Activated CD4-positive, alpha-beta T cell treated with anti-CD3 and anti-CD28 coated beads, Interleukin-2, amount 50 U/mL, for 4 hours (primary cell): ENCODE measurements at places on chromosomes 6 and 20.

DNA sequence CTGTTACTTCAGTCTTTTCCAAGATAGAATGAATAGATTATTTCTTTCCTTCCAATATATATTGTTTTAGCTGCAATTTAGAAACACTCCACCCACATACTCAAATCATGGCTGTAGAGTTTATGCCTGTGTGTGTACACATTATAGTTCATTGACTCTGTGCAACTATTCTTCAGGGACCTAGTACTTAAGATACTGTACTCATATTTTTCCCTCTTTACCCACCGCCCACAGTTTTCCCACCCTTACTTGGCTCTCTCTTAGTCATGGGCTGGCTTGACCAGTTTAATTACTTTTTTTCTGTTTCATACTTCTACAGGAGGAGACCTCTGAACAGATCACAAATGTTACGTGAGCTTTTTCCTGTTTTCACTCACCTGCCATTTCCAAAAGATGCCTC lies 30.4 kb downstream of the C6orf89 start:
- no peak for DNase-seq

DNA sequence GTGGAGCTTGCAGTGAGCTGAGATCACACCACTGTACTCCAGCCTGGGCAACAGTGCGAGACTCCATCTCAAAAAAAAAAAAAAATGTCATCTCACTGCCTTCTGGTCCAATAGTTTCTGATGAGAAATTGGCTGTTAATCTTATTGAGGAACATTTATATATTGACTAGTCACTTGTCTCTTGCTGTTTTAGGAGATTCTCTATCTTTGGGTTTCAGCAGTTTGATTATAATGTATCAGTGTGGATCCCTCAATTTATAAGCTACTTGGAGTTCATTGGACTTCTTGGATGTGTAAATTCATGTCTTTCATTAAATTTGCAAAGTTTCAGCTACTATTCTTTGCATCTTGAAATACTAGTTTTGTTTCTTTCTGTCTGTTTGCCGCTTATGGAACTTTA lies 11.2 kb downstream of the ZGPAT start:
- no peak for DNase-seq

DNA sequence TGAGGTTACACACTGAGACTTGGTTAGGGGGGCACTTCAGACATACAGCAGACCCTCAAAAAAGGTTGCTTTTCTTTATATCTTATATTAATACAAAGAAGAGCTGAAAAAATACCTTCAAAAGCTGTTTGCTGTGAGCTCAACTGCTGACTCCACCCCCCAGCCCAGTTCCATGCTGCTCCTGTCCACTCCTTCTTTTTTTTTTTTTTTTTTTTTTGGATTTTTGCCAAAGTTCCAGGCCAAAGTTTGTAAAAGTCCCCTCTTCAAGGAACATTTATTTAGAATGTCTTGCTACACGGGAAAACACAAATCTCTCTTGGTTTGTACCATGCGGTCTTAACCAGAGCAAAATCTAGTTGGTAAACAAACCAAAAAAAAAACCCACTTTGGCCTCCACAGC lies 85.3 kb upstream of the AKAP12 start:
- no peak for DNase-seq

- DNase-seq, result no peak
These were observed 71.6 kb upstream of the GLP1R start for GRCh38 chr6:38976801-38977500.

DNA sequence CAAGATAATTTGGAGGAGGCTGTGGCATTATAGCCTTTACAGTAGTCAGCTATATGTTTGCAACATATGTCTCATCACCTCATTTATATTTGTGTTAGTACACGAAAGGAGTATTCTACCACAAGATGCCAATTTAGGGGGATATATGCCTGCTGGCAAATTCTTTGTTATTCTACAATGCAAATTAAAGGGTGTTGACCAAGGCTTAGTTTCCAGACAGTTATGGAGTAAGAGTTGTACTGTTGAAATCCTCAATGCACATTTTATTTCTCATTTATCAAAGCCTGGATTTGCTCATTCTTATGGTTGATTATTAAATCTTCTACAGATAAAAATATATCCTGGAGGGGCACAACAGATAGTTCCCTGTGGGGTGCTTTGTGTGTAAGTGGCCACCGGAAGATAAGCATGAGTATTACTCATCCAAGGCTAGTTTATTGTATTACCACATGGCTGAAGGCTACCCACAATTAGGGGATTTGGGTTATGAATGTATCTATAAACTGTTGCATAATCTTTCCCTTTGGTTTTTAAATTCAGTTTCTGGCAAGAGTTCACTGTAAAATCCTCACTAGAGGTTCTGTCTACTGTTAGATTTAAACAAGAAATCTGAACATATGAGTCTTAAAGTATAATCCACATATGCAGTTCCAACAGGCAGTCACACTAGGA lies 9.0 kb downstream of the CST9 start:
- no peak for DNase-seq

DNA sequence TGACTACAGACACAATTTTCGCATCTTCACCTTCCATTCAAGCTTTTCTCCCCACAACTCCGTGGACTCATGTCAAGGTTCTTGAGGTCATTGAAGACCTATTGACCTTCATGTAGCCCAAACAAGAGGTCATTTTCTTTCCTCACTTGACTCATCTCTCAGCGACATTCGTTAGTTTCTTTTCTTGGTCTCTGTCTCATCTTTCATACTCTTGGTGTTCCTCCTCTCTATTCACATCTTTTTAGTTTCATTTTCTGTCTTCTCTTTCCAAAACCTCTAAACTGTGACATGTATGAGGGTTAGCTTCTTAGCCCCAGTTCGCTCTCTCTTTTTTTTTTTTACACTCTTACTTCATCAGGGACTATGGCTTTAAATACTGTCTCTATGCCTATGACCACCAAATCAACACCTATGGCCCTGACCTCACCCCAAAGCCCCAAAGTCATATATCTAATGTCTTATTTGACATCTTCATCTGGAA lies 128.6 kb upstream of the BACH2 start:
- DNase-seq, result no peak

DNA sequence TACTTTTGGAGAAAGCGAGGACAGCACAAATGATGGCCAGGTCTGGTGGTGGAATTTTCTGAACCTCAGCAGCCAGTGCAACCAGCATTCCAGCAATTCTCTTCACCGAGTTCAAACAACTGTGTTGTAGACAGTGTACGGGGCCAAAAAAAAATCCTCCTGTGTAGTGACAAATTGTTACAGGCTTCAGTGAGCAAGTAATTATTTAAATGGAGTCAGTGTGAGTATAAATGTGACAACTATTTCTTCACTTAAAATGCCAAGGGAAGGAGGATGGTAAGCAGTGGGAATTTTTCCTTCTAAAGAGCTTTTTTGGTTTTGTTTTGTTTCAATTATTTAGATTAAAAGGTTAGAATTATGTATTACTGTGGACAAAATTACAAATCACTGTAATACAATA lies 154.1 kb downstream of the TMEM242 start:
- DNase-seq, result no peak

DNA sequence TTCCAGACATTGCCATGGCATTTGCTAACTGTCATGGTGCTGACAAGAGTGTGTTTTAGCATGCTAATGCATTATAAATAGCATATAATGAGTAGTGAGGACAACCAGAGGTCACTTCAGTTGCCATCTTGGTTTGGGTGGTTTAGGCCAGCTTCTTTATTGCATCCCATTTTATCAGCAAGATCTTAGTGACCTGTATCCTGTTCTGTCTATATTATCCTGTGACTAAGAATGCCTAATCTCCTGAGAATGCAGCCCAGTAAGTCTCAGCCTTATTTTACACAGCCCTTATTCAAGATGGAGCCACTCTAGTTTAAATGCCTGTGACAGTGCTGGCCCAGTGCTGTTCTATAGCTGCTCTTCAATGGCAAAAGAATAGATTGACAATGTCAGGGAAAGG lies 781.0 kb upstream of the ADGRB3 start:
- no peak for DNase-seq

- DNase-seq, result no peak
These were observed 25.5 kb downstream of the SLC22A1 start for GRCh38 chr6:160147146-160147536.

GRCh38 chr6:12232339-12232738 lies 57.8 kb upstream of the EDN1 start:
- no peak for DNase-seq

DNA sequence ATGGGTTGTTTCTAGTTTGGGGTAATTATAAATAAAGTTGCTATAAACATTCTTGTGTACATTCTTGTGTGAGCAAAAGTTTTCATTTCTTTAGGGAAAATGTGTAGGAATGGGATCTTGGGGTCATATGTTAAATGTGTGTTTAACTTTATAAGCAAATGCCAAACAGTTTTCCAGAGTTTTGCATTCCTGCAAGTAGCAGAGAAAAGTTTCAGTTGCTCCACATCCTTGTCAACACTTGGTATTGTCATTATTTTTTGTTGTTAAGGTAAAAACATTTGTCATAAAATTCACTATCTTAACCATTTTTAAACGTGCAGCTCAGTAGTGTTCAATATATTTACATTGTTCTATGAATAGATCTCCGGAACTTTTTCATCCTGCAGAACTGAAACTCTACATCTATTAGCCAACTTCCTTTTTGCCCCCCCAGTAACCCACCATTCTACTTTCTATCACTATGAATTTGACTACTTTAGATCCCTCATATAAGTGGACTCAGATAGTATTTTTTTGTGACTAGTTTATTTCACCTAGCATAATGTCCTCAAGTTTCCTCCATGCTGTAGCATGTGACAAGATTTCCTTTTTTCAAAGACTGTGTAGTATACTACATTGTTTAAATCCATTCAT lies 48.4 kb downstream of the PHACTR2 start:
- no peak for DNase-seq

DNA sequence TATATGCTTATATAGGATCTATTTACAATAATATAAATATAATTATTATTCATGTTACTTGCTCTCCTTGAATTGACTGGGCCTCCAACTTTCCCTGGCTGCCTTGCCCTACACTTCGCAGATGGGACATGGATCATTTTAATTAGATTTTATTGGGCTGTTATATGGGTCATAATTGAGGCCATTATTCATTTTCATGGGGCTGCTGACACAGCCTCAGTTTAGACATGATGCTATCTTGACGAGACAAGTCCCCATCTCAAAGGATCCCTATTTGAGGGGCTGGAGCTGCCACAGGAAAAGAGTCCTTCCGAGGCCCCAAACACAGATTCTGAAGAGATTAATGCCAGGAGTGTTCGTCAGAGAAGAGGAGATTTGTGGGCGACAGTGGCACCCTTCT lies 170.4 kb downstream of the DHX35 start:
- DNase-seq, result no peak

DNA sequence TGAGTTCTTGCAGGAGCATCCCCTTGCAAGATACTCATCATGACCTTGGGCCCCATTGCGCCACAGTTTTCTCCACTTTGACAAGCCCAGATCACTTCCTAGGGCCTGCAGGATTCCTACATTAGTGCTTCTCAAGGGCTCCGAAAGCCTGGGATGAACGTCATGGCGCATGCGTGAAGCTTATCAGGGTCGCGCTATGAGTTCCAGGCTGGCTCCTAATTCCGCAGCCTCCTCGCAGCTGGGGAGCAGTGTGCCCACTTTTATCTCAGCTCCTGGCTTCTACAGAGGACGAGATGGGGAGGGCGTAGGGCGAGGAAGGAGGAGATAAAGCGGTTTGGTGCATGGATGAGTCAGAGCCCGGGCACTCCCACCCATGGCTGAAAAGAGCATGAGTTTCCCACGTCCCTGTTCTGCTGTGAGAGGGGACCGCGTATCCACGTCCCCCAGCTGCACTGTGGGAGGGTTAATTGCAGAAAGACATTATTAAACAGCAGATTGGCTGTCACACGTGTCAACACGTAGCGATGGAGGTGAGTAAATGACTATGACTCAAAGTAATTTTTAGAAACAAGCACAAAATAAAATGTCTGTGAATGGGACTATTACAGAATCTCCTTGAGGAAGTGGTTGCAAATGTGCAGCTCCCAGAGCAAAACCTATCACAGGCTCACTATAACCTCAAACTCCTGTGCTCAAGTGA lies 72.9 kb upstream of the DSP start:
- DNase-seq, result no peak

GRCh38 chr20:572727-573126 lies 29.1 kb upstream of the CSNK2A1 start:
- no peak for DNase-seq

GRCh38 chr6:43264599-43265145 lies 21.4 kb downstream of the TTBK1 start:
- DNase-seq, result no peak

GRCh38 chr20:19449051-19449450 lies 236.6 kb downstream of the SLC24A3 start:
- no peak for DNase-seq

DNA sequence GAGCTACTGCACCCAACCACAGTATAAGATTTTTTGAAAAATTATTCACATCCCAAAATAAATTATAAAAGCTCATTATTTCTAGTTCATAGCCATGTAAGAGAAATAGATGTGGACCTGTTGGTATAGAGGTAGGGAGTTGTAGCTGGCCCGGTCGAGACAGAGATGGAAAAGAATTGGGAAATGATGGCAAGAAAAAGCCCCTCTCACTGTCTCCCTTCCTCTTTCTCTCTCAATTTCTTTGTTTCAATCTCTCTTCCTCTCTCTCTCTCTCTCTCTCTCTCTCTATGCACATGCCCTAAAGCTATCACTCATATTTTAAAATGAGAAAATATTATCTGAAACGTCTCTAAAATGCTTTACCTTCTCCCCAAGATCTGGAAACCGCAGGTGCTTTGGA lies 80.7 kb upstream of the CD83 start:
- no peak for DNase-seq

DNA sequence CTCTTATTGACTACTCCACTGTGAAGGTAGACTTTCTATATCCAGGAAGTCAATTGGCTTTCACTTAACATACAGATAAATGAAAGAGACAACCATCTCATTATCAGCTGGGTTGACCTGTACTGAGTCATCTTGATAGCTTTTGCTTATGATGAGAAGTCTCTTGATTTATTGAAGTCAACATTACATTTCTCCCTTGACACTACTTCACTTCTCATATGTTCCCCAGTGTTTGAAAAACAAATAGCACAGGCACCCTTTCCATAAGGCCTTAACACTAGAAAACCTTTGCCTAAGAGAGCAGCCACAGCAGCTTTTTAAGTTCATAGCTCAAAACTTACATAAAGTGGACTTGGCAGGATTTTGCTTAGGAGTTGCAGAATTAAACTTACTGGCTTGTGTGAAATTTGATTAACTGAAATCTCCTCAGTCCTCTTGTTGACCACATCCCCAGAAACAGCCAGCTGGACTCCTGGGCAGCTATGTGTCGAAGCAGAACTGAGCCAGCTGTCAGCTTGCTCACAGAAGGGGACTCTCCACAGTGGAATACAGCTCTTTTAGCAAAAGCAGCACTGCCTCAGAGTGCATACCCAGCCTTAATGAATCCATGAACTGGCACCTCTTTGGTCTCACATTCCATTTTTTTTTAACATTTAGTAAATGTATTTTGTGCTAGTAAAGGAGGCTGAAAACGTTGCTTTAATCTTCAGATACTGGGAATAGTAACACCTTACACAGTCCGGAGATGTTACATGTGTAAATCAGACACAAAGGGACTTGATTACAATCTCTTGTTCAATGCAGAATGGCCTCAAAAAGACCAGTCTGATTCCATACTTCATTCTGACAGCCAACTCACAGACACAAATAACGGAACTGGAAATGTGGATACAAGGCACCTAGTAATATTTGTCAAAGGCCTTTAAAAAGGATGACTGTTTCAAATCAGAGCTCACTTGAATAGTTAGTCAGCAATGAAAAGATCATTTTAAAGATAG lies 1532.7 kb downstream of the HACE1 start:
- no peak for DNase-seq
